NAMALWA (cell line): ENCODE measurements at places on chromosomes 7 and 10.

DNA sequence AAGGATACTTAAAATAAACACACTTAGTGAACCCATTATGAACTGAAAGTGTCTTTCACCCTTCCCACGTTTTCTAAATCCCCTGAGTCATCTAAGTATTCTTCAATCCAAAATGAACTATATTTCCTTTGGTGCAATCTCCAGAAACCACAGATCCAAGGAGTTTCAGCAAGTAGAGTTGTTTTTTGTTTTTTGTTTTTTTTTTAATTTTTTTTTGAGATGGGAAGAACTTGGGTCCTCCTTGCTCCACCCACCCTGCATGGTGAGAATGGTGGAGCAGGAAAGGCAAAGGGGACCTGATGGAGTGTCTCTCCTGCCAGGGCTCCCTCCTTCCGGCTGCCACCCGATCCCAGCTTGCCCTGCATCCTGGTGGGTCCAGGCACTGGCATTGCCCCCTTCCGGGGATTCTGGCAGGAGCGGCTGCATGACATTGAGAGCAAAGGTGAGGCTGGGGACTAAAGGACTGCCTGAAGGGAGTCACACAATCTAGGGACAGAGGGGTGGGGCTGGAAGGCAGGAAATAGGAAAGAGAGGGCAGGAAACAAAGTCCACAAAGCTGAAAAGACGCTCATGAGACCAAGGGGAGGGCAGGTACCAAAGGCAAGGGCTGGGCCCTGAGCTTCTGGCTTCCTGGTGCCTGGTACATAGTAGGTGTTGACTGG is 12.1 kb downstream of the ATG9B start:
- DNase-seq, result no peak

- DNase-seq, result no peak
Observed at GRCh38 chr7:46695051-46695708, 774.1 kb upstream of the IGFBP3 start.

- DNase-seq, result no peak
Observed at GRCh38 chr7:16129431-16130110, 291.8 kb downstream of the CRPPA start.

DNA sequence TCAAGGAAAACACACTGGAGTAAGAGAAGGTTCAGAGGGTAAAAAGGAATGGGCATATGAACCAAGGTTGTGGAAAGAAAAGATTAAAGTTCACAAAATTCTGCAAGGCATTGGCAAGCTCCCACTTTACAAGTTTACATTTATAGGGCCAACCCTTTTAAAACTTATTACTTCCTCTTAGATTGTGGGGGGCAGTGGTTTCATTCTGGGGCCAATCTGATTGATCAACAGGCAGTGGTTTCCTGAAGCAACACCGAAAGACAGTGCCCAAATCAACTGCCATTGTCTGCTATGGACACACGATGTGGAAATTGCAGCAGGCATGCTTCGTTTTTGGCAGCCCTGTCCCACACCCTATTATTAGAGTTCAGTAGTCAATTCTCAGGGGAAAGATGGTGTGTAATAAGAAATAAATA is 154.0 kb downstream of the SGMS1 start:
- DNase-seq, result no peak

DNA sequence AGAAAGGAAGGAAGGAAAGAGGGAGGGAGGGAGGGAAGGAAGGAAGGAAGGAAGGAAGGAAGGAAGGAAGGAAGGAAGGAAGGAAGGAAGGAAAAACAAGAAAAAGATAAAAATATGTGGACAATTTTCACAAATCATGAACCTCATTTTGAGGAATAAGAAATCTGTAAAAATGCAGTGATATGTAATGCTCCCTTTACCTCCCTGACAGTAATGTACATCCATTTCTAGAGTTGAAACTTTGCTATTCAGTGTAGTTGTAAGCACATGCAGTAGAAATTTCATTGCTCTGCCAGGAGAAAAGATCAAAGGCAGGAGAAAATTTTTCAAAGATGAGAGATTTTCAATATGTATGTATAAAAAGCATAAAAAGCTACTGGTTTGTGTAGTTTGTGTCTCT is 189.5 kb upstream of the MYO3A start:
- DNase-seq, result no peak

GRCh38 chr10:97733256-97733655 is 3.7 kb upstream of the ZFYVE27 start:
- no peak for DNase-seq

DNA sequence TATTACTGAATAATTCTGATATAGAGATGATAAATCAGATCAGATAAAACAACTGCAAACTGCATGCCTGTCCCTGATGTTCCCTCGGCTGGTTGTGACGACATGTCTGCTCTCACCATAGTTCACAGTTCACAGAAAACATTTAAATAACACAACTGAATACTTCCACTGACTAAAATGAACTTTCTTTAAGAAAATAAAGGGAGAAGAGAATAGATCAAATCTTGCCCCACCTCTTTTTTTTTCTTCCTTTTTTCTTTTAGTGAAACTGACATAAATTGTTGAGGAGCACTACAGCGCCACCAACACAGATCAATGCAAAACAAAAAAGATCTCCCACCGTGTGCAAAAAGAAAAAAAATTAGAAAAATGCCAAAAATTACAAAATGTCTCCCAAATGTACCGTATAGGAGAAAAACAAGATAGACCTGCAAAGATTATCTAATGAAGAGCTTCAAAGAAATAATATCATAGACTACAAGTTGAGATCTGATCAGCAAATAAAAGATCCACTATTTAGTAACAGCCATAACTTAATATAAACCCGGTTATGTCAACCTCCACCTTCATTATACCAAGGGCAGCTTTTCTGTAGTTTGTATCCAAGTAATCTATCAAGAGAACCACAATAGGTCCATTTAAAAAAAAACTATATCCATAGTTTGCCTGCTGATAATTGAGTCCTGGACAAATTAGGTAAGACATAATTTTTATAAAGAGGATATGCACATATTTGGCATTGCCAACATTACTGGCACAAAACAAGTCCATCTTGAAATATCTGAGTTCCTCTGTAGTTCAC is 30.7 kb upstream of the EPC1 start:
- peak; percentile 83 for DNase-seq

DNA sequence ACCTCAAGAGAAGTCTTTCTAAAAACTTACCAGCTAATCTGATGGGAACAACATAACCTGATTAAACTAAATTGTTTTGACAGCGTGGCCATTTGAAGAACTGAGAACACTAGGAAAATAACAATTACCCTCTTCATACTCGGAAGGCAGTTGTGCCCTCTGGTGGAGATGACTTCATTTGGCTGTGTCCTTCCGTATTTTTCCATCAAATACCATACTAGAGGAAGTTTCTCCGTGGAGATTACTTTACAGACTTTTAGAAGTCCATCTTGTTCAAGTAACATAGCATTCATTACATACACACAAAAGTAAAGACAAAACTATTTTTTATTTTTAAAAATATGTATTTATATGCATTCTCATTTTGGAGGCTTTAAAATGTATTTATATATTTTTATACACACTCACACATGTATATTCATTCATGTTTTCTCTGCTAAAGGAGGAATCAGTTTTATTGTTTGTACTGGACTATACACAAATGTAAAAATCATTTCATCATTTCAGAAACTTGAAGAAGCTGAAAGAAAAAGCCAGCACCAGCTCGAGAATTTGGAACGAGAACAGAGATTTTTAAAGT is 25.2 kb downstream of the SMNDC1 start:
- DNase-seq, result peak; percentile 83

GRCh38 chr7:104855861-104856260 is 158.1 kb upstream of the KMT2E start:
- no peak for DNase-seq
